ENCODE measurements at places on chromosomes 12 and 14. TPM values are rescaled to one million over a fixed set of nuclear protein-coding genes. Genes with fewer than 3 reads are reported as not detected.

Gene CPNE6
- total RNA-seq = under 0.01 TPM

Gene HOXC4
- 2.0 TPM for total RNA-seq

Gene HNF1A
- not detected for total RNA-seq

Gene SYT10
- total RNA-seq = not detected

Gene HOXC5
- total RNA-seq = 1.9 TPM

Gene LRP1-AS
- not detected for total RNA-seq

Gene PPM1H
- 0.88 TPM for total RNA-seq

Gene HOXC10
- total RNA-seq = 5.2 TPM

Gene ZFHX2
- total RNA-seq = 0.14 TPM
